ENCODE measurements at places on chromosomes 3 and 15.

DNA sequence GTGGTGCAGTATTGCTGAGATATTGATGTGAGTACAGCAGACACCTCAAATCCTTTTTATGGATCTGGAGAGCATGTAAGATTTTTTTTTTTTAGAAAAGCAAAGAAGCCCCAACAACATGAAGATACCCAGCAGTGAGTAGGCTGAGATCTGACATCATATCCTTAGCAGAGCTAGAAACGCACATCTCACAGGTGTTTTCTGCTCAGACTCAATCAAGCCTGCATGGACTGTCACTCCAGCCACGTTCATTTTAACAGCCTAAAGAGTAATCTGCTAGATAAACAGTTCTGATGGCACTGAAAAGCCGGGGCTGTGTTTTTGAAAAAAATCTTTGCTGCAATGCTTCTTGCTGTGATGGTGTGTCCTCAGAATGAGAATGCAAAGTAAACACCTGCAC lies 544.2 kb downstream of the FGF12 start:
- no peak for DNase-seq

GRCh38 chr3:33233884-33234283 lies 15.3 kb upstream of the SUSD5 start:
- DNase-seq: no peak

DNA sequence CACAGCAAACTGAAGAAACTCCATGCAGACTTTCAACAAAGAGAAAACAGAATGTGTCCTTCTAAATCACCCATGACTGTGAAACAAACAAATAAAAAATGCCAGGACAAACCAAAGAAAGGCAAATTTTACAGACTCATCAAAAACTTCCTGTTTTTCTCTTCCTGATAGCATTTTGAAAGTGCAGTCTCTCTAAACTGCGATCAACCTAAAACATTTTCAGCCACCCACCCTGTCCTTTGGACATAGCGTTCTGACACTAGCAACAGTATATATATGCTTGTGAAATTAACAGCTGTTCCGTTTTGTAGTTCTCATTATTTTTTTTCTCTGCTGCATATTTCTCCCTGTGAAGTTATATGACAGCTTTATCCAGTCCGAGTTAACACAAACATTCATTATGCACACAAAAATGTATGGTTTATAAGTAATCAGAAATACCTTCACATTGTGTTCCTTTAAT lies 151.7 kb downstream of the FBN1 start:
- no peak for DNase-seq

DNA sequence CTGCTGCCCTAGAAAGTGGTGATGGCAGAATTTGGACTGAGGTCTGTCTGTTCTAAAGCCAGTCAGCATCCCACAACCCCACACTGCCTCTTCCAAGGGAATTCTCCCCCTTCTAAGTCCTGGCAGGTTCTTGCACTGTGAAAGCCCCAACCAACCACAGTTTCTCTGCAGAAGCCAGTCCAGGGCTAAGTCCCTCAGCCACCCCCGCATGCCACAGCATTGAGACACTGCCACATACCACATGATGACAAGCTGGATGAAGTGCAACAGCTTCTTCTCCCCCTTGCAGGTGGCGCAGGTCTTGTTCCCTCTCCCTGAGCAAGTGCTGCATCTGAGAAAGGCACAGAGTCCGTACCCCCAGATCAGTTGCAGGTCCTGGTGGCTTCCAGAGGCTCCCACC lies 18.6 kb downstream of the SSUH2 start:
- DNase-seq: no peak

DNA sequence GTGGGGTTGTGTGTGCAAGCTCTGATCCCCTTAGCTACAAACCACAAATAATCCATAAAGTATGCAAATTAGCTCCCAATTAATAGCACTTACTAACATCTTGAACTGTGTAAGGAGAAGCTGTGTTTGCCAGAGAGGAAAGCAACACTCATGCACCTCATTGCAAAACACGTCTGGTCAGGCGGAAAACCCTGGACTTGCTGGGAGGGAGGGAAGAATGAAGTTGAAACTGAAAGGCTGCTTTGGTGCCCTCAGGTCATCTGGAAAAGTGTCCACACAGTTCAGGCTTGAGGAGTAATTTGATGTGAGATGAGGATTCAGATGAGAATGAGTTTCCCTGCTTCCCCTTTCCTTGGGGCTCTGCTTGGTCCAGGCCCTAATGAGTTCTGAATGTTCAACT lies 185.5 kb upstream of the ANKRD28 start:
- DNase-seq: no peak

DNA sequence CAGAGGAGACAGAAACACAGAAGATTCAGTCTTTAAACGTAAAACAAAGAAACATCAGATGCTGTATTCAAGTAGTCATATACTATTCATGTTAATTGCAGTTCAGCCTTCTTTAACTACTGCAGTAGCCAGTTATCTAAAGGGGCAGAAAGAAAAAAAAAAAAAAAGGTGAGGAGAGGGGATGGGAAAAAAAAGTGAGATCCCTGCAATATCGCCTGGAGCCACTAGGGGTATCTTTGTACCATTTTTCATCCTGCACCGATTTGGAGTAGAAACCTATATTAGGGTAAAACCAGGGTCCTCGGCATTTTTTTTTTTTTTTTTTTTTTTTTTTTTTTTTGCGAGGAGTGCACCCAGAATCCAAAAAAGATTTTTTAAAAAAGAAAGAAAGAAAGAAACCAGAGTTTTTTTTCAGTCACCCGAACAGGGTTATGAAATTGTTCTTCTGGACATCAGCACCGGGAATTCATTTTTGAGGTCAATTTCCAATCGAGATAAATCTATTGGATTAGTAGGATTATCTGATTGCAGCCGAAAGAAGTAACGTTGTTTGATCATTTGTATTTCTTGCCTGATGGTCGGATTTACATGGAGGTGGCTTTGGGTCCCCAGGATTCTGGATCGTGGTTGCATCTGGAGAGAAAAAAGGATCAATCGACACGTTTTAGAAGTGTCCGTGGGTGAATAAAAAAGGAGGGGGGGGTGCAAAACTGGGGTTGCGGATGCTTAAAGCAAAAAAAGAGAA lies 186.7 kb downstream of the NLGN1 start:
- peak; percentile 72 for DNase-seq

Data from umbilical cord (tissue), 2 donors.